ENCODE measurements at places on chromosomes 11 and 22.

DNA sequence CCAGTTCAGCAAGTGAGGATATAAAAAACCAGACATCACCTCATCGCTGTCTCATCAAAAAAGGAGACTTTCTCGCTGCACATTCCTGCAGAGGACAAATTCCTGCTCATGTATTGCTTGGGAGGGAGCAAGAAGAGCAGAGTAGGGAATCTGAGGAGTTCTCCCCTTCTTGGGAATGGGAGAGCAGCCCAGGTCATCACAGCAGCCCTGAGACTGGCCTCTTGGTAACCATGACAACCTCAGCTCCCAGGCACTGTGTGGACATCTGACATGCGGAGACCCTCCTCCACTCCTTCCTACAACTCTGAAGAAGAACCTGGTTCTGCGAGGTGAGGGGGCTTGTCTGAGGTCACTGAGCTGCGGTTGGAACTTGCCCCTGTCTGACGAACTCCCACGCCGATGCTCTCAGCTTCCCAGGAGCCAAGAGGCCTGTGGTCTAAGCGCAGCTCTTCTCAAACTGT is 17.9 kb downstream of the RFPL1 start:
- DNase-seq, result no peak

DNA sequence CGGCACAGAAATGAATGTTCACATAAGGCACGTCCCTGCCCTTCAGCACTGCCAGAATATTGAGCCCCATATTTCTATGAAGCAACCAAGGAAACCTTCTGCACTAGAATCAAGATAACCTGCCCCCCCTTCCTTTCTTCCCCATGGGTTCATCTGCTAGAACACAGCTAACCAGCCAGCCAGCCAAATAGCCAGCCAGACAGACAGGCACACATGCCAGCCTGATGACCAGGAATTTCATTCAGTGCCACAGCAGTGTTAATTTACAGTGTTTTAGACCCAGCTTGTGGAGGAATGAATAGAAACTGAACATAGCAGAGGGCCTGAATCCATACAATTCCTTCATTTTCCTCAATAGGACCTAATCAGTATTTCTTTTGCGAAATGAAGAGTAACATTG is 57.0 kb downstream of the TENM4 start:
- DNase-seq, result no peak

GRCh38 chr11:132032555-132032954 is 662.1 kb downstream of the NTM start:
- no peak for DNase-seq

- DNase-seq, result no peak
Measured at GRCh38 chr11:78727816-78728215, 153.2 kb upstream of the NARS2 start.

- DNase-seq, result no peak
Measured at GRCh38 chr11:43920598-43921419, 21.6 kb upstream of the C11orf96 start.

- DNase-seq, result no peak
Measured at GRCh38 chr11:3203221-3204043, 15.2 kb downstream of the MRGPRG start.

- no peak for DNase-seq
Measured at GRCh38 chr22:26448941-26449340, 19.9 kb downstream of the ASPHD2 start.

All from activated CD4-positive, alpha-beta T cell treated with anti-CD3 and anti-CD28 coated beads, Interleukin-2, amount 10 ng/mL, durations not matched to agents 7 days and 5 days (primary cell).